Naive B cell (primary cell): ENCODE measurements at places on chromosomes 4 and X.

DNA sequence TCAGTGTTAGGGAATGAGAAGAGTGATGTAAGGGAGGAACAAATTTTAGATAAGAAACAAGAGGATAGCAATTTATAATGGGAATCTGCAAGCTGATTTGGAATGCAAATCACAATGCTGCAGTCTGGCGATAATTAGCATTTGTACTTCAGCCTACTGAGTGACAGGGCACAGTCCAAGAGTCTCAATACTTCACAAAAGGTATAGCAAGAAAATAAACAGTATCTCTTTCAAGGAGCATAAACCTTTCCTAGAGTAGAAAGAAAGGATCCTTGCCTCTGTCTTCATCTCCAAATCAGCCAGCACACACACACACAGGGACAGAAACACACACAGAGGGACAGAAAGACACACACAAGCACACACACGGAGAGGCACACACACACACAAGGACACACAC lies 1.1 kb upstream of the GPM6A start:
- DNase-seq: no peak

DNA sequence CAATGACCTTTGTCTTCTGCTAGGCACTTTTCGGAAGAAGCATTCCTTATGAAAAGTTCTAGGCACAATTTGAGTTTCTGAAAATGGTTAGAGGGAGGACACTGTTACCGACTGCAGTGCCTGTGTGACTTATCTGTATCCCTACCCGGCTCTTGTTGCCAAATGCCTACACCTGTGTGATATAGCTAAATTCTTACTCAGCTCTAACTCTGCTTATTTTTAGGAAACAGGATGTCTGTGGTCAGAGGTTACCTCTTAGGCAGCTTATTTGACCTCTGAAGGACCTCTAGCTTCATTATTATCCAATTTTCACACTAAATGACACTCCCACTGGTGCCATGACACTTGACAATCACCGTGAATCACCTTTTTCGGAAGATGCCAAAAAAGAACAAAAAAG lies 561.1 kb upstream of the SMIM31 start:
- DNase-seq: no peak

DNA sequence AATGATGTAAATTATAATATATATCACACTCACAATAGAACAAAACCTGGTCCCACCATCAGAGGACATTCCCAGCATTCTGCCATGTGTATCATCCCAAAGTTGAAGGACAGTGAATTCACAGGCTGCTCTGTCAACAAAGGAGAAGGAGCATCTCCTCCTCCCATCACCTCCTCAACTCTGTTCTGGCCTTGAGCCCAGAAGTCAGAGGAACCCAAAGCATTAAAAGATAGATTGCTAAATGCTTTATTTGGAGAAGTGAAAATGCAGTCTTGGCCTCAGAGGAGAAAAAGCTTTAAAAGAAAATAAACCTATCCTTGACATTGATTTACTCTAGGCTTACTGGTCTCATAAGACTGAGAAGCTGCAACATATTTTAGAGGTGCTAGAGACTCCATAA lies 268.8 kb upstream of the RASGEF1B start:
- no peak for DNase-seq

- DNase-seq: no peak
Measured at GRCh38 chrX:137227151-137227550, 193.4 kb upstream of the GPR101 start.

- no peak for DNase-seq
Measured at GRCh38 chr4:11791797-11792196, 363.1 kb upstream of the HS3ST1 start.

DNA sequence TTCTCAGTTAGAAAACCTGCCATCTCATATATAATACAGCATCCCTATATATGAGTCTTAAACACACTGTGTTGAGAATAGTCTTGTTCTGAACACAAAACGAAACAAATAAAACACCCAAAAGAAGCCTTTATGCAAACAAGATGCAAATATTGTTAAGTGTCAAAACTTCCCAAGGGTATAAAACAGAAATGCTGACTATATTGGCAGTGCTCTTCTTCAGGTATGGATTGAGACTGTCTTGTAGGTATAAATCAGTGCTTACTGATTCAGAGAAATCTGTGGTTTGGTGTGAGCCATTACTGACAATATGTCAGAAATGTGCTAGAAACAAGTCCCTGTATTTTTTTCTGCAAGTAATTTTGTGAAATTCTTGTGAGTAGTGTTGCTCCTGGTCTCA lies 82.8 kb upstream of the CTSO start:
- no peak for DNase-seq

DNA sequence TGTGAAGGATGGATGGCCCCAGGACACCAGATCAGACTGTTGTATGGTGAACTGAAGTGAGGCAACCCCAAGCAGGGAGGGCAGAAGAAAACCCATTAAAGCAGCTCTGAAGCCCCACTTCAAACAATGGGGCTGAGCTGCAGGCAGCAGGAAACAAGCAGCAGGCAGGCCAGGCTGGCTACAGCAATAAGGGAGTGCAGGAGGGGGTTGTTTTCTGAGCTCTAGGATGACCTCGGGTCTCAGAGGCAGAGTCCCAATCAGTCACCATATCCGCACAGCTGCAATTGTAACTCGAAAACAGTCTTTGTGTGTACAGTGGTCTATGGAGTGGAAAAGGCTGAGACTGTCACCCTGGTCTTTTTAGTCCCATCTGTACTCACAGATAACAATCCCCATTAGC lies 90.4 kb downstream of the COL4A6 start:
- DNase-seq: no peak

DNA sequence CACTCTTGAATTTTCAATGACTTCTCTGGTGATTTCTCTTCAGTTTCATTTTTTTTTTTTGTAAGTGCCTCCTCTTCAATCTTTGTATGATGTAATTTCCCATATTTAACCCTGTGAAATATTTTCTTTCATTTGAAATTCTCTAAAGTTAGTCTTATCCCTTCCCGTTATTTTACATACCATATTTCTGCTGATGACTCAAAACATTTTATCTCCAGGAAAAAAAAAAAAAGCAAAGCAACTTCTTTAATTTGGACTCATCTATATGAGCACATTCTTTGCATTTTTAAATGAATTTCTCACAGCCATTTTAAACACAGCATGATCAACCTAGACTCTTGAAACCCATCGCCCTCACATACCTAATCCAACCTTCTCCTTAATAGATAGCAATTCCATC lies 1831.4 kb downstream of the ARAP2 start:
- DNase-seq: no peak

- DNase-seq: no peak
Measured at GRCh38 chrX:1223242-1223600, 10.8 kb upstream of the CRLF2 start.

DNA sequence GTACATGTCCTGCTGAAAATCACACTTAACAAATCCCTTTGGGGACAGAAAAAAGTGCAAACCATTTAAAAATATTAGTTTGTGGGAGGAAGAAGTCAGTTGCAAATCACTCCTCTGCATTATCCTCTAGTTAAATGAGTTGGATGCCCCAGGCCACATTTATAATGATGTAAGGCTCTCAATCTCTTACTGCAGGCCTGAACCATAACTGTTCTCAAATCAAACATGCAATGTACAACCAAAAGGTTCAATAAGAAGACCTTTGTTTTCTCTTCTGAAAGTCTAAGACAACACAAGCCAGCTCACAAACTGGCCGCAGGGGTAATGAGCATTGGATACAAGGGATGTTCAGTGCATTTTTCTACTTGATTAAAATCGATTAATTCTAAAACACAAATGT lies 39.7 kb downstream of the IGFBP7 start:
- DNase-seq: no peak

DNA sequence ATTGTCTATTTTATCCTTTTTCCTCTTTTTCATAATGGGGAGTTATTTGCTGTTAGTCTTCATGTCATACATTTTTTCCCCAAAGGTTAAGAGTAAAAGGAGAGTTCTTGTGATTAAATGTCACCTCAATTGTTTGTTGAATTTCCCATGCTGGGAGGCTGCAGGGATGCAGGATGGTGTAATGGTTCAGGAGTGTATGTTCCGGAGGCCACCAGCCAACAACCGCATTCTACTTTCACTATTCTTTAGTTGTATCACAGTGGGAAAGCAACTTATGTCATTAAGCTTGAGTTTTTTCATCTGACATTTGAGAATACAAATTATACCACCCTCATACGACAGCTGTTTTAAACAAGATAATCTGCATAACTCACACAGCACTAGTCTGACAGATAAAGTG lies 15.4 kb downstream of the AFP start:
- no peak for DNase-seq

GRCh38 chrX:77389891-77390290 lies 57.3 kb upstream of the FGF16 start:
- no peak for DNase-seq

DNA sequence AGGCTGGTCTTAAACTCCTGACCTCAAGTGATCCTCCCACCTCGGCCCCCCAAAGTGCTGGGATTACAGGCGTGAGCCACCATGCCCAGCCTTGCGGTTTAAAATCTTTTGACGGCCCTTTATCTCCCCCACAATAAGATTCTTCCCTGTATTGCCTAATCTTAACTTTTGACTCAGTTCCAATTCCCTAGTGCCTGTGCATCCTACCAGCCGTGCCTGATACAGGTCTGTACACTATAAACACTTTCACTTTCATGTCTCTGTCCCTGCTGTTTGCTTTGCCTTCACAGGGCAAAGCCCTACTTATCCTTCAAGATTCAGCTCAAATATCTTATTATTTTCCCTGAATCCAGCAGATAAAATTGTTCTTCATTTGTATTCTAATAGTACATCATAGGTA lies 74.6 kb downstream of the WDR44 start:
- DNase-seq: no peak

- no peak for DNase-seq
Measured at GRCh38 chr4:105709081-105709450, 482 bp downstream of the GSTCD start.

DNA sequence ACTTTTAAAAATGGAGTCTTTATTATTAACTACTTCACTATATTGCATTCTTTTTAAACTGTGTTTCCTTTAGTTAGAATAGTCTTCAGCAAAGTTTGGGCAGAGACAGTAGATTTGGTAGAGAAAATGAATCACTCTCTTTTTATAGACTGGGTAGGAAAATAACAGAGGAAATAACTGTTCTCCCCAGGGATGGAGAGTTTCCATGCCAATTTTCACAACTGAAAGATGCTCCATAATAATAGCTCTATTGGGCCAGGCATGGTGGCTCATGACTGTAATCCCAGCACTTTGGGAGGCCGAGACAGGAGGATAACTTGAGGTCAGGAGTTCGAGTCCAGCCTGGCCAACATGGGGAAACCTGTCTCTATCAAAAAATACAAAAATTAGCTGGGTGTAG lies 13.1 kb downstream of the HSD17B13 start:
- DNase-seq: no peak

DNA sequence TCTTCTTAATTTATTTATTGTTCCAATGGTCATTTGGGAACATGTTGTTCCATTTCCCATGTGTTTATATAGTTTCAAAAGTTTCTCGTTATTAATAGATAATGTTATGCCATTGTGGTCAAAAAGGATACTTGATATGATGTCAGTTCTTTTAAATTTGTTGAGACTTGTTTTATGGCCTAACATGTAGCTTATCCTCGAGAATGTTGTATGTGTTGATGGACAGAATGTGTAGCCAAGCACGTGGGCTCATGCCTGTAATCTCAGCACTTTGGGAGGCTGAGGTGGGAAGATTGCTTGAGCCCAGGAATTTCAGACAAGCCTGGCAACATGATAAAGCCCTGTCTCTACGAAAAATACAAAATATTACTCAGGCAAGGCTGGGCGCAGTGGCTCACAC lies 168.5 kb upstream of the USP38 start:
- DNase-seq: no peak

GRCh38 chr4:16217300-16218051 lies 8.8 kb downstream of the TAPT1 start:
- DNase-seq: no peak

DNA sequence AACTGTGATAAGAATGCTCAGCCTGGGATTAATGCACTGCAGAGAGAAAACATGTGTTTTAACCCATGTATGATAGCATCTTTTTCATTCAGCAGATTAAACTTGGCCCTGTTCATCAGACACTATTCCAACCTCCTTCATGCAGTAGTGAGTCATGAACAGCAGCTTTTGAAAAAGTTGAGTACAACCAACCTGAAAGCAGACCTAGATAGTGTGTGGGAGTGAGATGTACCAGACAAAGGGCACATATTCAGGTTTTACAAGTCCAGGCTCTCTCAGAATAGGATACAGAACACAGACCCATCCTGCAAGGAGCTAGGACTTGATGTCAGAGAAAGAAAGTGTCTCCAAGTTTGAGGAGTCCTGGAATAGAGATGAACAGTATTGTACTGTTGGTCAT lies 237.3 kb upstream of the STS start:
- DNase-seq: no peak

DNA sequence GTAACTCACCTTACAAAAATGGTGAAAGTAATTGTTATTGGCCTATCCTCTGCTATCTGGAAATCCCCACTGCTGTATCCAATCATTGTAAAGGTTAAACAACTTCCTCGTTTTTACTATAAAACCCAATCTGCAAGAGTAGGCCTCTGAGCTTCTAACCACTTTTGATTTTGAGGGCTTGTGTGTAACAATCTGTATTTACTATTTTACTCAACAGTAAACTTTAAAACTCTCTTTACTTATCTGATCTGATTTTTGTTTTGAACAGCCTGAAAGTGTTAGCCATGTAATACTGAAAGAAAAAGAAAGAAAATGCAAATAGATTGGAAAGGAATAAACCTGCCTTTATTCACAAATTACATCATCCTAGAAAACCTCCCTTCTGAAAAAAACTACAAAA lies 63.1 kb downstream of the SLC10A7 start:
- DNase-seq: peak; percentile 9

GRCh38 chr4:101103381-101104142 lies 243.8 kb downstream of the PPP3CA start:
- DNase-seq: peak; percentile 35

- DNase-seq: no peak
Measured at GRCh38 chr4:41949531-41949930, 14.3 kb downstream of the TMEM33 start.

DNA sequence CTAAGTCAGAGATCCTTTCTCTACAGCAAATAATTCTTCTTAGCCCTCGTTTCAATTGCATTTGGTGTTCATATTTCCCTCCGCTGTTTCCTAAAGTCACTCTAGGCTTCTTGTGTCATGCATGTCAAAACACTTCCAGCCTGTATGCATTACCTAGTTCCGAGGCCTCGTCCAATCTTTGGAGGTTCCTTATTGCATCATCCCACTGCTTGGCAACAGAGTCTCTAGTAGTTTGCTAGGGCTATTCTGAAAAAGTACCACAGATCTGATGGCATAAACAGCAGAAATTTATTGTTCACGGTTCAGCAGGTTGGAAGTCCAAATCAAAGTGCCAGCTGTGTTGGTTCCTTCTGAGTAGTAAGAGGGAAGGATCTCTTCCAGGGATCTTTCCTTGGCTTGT lies 5.9 kb downstream of the H2BW2 start:
- DNase-seq: no peak

- DNase-seq: no peak
Measured at GRCh38 chr4:14111730-14112181, 484.2 kb upstream of the BOD1L1 start.

GRCh38 chrX:153769158-153769864 lies 5.3 kb downstream of the PLXNB3 start:
- DNase-seq: no peak

- DNase-seq: no peak
Measured at GRCh38 chrX:23792861-23793553, 10.0 kb downstream of the SAT1 start.
